Activated B cell treated with CpG ODN at 0.5 μM for 24 hours (primary cell): ENCODE measurements at places on chromosomes 13 and 19.
A peak's percentile ranks its signal among the peaks of the same experiment; 100 is the strongest.

DNA sequence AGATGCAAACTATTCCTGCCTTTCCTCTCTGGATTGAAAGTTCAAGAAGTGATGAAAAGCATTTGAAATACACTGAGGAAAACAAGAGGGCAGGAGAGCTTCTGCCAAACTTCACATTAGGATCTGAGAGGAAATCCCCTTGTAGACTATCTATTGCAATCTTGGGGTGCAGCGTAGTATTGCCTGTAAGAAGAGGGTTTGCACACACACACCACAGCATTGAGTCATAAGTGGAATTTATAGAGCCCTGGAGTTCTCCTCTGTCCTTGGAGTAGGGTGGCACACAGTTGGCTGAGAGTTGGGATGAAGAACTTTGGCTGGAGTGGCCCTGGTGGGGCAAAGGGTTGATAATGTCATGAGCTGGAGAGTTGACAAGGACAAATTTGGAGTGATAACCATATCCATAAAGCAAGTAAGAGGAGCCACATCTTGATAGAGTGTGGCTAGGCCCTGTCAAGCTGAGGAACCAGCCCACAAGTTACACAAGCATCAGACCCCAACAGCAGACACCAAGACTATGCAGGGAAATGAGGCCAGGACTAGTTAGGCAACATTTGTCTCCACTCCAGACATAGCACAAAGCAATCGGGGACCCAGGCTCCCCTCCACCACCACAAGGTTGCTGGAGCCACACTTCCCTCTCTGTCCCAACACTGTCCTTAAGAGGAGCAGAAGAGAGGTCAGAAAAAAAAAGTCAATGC lies 520.9 kb downstream of the KLF5 start:
- no peak overlapping the region for H3K4me3 ChIP-seq
- no peaks in the 10 kb centered on the region for H3K27me3 ChIP-seq
- no peak for DNase-seq
- H3K27ac ChIP-seq = no peak overlapping the region
- no peaks in the 10 kb centered on the region for H3K4me1 ChIP-seq

- DNase-seq = no peak
- no peak overlapping the region for H3K4me3 ChIP-seq
- H3K4me1 ChIP-seq = no peaks in the 10 kb centered on the region
Measured at GRCh38 chr13:20559659-20560356, 7.1 kb upstream of the IFT88 start.

DNA sequence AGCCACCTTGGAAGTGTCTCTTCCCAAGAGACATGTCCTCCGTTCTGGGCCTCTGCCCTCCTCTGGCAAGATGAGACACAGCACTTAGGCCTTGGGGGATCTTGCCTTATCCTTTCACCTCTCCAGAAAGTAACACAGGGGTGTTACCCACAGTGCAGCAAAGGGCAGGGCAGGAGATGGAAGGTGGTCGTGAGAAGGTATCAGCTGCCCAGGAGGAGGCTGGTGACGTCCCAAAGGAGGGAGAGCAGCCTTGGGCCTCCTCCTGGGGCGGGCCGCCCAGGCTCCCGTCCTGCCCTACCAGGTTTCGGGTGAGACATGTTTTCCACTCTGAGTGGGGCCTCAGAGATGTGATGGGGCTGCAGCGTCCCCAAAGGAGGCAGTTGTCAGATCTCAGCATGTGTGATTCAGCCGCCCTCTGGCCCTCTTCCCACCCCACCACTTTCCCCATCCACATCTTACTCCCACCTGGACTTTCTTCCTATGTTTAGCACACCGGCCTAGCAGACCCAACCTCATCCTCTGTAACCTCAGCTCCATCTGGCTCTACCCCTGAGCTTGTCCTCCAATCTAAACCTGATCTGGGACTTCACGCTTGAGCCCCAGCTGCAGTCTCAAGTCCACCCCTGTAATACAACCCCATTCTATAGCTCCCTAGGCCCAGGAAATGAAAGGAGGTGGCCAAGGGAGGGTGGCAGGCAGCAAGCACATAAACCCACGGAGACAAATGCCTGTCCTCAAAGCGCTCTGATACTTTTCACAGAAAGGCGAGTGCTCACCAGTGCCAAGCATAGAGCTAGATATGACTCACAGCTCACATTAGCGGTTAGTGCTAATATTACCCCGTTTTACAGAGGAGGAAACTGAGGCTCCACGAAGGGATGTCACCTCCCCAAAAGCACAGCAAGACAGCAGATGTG lies 9.3 kb downstream of the POU2F2 start:
- H3K27me3 ChIP-seq = no peaks in the 10 kb centered on the region
- H3K4me3 ChIP-seq = peak overlapping the region; percentile 80
- H3K4me1 ChIP-seq = peaks cover 97% of the 10 kb centered on the region
- H3K27ac ChIP-seq = peak overlapping the region; percentile 96
- peak; percentile 57 for DNase-seq

- no peak for DNase-seq
- peaks cover 28% of the 10 kb centered on the region for H3K36me3 ChIP-seq
- H3K27me3 ChIP-seq = no peaks in the 10 kb centered on the region
- H3K27ac ChIP-seq = no peak overlapping the region
- peaks cover 12% of the 10 kb centered on the region for H3K4me1 ChIP-seq
Measured at GRCh38 chr13:48994706-48995105, 19.0 kb downstream of the FNDC3A start.

DNA sequence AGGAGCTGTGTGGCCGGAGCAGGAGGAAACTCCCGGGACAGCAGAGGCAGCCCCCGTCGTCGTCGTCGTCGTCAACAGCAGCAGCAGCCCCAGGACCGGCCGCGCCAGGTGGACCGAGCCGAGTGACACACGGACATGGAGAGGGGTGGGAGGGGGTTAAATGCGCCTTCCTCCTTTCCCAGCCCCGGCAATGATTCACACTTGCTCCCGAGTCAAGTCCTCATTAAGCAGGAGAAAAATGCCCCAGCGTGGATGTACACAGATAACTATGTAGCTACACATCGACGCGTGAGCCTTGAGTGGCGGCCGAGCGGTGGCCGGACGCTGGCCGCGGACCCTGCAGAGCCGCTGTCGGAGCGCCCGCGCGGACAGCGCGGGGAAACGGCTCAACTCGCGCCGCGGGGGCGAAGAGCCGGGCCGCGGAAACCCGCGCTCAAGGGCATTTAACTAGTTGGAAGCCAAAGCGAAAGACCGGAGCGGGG lies 645 bp downstream of the UBL3 start:
- peak overlapping the region; percentile 87 for H3K27ac ChIP-seq
- peak; percentile 44 for DNase-seq
- peaks cover 11% of the 10 kb centered on the region for H3K36me3 ChIP-seq
- no peaks in the 10 kb centered on the region for H3K27me3 ChIP-seq

DNA sequence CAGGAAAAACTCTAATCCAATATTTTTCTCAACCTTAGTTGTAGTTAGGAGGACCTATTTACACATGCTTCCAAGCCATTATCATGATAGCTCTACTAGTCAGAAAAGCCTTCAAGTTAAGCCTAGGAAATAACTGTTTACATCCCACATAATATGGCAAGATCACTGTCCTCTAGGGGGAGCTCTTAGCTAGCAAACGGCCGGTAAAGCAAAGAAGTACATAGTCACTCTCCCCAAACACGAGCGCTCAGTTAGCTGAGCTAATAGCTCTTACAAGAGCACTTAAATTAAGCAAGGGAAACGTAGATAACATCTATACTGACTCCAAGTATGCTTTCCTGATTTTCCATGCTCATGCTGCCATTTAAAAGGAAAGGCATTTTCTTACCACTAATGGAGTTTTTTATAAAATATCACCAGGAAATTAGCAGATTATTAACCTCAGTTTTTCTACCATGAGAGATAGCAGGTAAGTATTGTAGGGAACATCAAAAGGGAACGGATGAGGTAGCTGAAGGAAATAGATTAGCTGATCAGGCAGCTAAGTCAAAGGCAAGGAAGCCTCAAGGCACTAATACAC lies 100.6 kb upstream of the PABPC3 start:
- DNase-seq = no peak
- H3K27me3 ChIP-seq = peaks cover 23% of the 10 kb centered on the region
- H3K27ac ChIP-seq = no peak overlapping the region
